ENCODE measurements at places on chromosomes 3 and 15.

DNA sequence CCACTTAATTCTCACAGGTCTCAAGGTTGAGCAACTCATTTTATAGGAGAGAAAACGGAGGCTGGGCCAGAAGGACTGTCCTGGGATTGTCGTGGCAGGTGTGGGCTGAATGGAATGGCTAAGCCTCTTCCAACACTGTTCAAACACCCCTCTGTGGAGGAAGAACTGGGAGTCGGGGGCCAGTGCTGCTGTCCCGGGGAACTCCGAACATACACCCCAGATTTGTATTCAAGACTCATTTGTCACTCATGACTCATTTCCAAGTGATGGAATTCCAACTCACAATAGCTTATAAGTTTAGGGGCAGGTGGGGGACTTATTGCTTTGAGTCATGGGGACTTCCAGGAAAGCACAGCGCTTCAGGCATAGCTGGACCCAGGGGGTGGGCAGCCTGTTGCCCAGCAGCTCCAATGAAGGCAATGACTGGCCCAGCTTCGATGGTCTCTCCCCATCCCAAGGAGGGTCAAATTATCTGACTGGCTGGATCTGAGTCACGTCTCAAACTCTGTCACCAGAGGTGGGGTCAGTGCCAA, 72.5 kb downstream of the TM2D3 start:
- peak; percentile 63 for DNase-seq

- no peak for DNase-seq
Measured at GRCh38 chr15:29134641-29135308, 134.8 kb downstream of the NSMCE3 start.

DNA sequence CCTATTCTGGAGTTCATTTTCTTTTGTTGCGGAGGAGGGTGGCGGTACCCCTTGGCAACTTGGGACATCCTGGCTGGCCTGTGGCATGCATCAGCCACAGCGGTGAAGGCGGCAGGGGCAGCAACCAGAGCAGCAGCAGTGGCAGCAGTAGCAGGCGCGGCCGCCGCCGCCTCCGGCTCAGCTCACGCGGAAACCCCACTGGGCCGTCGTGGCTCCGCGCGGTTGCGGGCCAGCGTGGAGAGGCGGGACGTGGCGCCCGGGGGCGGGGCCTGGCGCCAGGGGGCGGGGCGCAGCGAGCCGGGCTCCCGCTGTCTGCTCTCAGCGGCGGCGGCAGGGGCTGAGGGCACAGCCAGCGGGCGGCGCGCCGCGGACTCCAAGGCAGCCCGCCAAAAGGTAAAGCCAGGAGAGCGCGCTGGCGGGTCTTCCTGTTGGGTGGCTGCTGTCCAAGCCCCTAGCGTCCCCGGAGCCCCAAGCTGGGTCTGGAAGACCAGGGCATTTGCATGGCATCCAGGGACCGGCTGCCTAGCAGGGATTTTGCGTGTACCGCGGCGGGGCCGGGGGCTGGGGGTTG, 334.4 kb upstream of the THRB start:
- peak; percentile 21 for DNase-seq

- no peak for DNase-seq
Measured at GRCh38 chr3:109943181-109943580, 605.8 kb upstream of the DPPA4 start.

GRCh38 chr3:37256447-37256846, 82.1 kb upstream of the LRRFIP2 start:
- DNase-seq, result no peak

DNA sequence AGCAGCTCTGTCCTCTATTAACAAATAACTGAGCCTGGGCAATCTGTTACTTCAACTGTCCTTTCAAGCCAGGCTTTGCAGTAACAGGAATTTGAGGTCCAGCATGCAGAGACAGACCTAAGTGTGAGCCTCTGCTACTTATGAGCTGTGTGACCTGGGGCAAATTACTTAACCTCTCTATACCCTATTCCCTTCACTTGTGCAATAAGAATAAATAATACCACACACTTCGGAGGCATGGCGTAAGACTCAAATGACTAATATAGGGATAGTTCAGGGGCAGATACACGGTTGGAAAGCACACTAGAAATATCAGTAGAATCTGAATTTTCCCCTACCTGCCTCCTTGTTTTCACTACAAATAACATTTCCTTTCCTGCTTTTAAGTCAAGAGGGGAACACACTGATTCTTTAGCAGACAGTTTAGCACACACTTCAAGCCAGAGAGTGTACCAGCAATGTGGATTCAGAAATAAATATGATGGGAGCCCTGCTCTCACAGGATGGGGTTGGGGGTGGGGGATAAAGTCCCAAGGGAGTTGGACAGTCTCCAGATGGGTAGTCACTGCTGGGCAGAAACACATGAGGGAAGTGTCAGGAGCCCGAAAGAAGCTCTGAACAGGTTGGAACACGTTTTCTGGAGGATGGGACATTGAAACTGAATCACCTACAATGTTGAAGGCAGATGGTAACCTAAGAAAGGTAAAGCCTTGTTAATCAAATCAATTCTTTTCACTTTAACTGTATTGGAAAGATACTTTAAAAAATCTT, 61.8 kb upstream of the RBP1 start:
- DNase-seq, result no peak

DNA sequence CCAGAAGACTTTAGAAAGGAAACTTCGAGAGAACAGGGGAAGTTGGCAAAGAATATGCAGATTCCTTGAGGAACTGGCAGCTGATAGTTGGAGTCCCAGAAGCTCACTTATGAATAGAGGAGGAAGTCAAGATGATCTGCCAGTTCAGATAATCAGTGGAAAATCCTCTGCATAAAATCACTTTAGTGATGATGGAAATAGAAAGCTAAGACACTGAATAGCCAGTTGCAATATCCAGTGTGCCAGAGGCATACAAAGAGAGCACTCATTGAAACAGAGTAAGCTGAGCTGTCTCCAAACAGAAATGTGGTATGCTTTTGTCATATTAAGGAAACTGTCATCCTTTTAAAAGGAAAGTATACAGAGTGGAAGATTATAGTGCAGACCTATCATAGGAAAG, 1207.6 kb downstream of the OTOL1 start:
- DNase-seq, result no peak

GRCh38 chr3:42495393-42495792, 7.0 kb upstream of the VIPR1 start:
- no peak for DNase-seq

GRCh38 chr3:127157171-127157828, 35.6 kb upstream of the PRR23E start:
- no peak for DNase-seq

DNA sequence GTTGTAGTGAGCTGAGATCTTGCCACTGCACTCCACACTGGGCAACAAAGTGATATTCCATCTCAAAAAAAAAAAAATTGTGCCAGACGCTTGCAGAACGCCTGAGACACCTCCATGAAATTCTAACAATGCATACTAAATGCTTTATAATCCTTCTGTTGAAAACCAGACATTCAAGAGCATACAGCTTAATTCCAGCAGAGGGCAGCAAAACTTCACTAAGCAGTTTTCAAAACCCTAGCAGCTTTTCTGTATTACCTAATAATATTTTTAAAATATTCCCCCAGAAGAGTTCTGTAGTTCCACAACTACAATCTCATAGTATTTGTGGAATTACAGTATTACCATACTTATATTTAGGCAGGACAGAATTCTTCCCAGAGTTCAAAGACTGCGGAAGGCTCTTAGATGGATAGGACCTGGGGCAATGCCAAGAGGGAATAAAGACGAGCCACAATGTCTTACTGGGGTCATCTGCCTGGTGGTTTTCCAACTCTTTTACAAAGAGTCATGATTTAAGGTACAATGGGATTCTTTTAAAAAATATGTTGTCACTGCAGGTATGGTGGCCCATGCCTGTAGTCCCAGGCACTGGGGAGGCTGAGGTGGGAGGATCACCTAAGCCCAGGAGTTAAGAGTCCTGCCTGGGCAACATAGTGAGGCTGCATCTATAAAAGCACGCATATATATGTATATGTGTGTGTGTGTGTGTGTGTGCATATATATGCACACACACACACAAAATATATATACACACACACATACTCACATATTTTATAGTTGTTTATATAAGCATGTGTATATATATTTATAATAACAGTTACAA, 19.6 kb upstream of the TASOR start:
- peak; percentile 30 for DNase-seq

All from Caki2 (cell line).